ENCODE measurements at places on chromosomes 7 and 10.

- DNase-seq, result no peak
Measured at GRCh38 chr7:127474457-127474856, 81.9 kb upstream of the ZNF800 start.

- DNase-seq, result no peak
Measured at GRCh38 chr7:101265622-101266516, 21.0 kb upstream of the FIS1 start.

DNA sequence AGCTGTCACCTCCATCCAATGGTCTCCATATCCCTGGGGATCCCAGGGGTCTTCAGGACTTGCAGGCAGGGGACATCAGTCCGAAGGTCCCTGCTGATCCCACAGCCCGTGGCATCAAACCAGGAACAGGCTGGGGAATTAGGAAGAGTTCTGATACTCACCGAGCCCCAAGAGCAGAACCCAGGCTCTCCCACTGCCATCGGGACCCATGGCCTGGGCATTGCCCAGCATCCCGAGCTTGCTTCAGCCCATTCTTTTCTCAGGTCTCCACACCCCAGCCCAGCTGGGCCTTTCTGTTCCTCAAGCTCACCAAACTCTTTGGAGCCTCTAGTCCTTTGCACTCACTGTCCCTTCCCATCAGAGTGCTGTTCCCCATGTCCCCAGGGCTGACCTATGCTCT, 280.9 kb downstream of the GRID1 start:
- no peak for DNase-seq

DNA sequence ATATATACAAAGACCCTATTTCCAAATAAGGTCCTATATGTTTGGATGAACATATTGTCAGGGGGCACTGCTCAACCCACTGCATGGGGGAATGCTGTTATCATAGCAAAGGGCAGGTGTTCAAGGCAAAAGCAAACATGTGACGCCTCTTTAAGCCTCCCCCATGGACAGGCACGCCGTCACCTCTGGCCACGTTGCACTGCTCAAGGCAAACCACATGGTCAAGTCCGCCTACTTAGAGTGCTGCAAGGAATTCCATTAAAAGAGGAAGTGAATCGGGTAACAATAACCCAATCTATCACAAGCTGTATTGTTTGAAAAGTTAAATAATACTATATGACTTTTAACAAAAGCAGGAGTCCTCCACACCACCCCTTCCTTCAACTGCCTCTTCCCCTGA, 8.8 kb upstream of the CALD1 start:
- DNase-seq, result no peak

- no peak for DNase-seq
Measured at GRCh38 chr10:61983255-61983654, 81.8 kb downstream of the ARID5B start.

DNA sequence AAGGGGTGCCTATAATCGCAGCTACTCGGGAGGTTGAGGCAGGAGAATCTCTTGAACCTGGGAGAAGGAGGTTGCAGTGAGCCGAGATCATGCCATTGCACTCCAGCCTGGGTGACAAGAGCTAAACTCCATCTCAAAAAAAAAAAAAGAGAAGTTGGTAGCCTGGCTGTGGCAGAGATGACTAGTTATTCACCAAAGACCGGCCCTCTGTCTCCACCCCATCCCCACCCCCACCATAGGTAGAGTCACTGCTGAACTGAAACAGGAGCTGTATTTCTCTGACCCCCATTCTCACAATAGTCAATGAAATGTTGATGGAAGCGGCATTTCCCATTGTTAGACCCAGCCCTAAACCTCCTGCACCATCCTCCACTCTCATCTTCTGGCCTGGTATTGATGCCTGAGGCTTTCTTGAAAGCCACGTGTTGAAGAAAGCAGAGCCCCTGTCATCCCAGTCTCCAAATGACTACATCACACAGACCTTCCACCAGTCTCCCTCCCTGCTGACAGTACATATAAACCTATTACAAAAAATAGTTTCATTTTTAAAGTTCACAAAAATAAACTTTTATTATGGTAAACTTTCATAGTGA, 9.4 kb upstream of the PIK3CG start:
- DNase-seq, result no peak

DNA sequence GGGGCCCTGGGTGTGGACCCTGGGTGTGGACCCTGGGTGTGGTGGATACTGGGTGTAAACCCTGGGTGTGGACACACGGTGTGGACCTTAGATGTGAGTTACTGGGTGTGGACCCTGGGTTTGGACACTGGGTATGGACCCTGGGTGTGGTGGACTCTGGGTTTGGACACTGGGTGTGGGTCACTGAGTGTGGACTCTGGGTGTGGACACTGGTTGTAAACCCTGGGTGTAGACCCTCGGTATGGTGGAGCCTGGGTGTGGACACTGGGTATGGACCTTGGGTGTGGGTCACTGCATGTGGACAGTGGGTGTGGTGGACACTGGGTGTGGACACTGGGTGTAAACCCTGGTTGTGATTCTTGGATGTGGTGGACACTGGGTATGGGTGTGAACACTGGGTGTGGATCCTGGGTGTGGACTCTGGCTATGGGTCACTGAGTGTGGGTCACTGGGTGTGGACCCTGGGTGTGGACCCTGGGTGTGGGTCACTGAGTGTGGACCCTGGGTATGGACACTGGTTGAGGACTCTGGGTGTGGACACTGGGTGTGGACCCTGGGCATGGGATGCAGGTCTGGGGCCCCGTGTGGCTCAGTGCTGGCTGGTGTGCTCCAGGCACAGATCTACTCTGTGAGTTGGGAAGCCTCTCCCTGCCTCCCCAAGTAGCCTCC, 356.2 kb downstream of the GLRX3 start:
- no peak for DNase-seq

GRCh38 chr7:41886262-41886900, 183.5 kb upstream of the INHBA start:
- DNase-seq, result no peak

DNA sequence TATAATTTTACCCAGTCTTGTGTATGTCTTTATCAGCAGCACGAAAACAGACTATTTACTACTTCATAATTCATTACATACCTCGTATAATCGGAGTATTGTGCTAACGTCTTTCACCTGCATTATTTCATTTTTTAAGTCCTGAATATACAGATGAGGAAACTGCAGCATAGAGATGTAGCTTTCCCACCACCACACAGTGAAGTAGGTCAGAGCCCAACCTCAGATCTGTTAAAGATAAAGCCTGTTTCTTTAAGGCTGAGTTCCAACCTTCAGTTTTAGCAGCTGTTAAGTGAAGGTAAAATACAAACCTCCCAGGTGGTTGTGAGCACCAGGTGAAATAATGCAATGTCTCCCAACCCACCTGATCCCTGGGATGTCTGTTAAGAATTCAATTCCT, 2.0 kb upstream of the ADAM12 start:
- DNase-seq, result no peak

DNA sequence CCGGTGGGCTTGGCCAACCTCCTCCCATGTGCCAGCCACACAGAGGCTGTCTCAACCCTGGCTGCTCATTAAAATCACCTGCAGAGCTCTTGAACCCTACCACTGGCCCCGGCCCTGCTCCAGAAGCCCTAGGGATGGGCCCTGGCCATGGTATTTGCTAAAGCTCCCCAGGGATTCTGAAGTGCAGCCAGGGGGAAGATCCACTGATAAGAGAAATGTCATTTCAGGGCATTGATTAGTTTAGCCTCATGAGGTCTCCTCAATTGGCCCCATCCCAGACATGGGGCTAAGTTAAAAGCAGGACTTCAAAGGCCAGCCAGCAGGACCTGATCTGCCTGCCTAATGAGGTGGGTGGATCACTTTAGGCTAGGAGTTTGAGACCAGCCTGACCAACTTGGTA, 65.2 kb downstream of the ABRAXAS2 start:
- no peak for DNase-seq

GRCh38 chr7:150972023-150972468, 6.1 kb downstream of the KCNH2 start:
- DNase-seq, result no peak

DNA sequence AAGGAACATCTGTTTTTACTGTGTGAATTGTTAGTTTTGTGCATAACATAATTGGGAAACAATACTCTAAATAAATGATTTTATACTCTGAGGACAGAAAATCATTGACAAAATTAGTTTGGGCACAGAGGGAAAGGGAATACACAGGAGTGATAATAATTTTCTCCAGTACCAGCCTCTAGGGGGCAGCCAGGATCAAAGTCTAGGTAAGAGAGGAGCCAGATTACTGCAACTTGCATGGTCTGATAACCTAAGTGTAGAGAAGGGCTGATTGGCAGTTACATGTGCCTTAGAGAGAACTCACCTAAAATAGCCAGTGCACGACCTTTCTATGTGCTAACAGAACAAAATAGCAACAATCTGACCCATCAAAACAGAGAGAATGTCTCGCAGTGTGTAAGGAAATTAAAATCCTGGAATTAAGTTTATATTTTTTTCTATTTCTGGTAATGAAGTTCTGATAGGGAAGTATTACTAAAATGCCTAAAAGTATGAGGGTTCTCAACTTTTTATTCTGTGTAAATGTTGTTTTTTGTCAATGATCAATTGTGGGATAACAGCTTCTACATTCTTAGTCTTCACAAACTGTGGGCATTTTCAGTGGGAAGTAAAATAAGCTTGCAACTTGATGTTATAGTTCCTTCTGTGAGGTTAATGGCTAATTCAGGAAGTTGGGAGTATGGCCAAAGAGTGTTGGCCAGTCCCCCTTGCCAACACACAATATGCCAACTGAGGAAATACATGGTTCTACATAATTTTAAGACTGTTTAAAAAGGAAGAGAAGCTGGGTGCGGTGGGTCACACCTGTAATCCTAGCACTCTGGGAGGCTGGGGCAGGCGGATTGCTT, 66.4 kb downstream of the EXOC6 start:
- DNase-seq, result peak; percentile 9

GRCh38 chr7:43653466-43653865, 70.6 kb downstream of the STK17A start:
- DNase-seq, result no peak

- no peak for DNase-seq
Measured at GRCh38 chr7:77253151-77253550, 53.5 kb upstream of the FGL2 start.

GRCh38 chr7:36280840-36281812, 108.5 kb upstream of the ANLN start:
- no peak for DNase-seq

- no peak for DNase-seq
Measured at GRCh38 chr10:119408969-119409371, 133.5 kb downstream of the RGS10 start.

GRCh38 chr7:79051915-79052314, 401.6 kb downstream of the MAGI2 start:
- DNase-seq, result no peak

DNA sequence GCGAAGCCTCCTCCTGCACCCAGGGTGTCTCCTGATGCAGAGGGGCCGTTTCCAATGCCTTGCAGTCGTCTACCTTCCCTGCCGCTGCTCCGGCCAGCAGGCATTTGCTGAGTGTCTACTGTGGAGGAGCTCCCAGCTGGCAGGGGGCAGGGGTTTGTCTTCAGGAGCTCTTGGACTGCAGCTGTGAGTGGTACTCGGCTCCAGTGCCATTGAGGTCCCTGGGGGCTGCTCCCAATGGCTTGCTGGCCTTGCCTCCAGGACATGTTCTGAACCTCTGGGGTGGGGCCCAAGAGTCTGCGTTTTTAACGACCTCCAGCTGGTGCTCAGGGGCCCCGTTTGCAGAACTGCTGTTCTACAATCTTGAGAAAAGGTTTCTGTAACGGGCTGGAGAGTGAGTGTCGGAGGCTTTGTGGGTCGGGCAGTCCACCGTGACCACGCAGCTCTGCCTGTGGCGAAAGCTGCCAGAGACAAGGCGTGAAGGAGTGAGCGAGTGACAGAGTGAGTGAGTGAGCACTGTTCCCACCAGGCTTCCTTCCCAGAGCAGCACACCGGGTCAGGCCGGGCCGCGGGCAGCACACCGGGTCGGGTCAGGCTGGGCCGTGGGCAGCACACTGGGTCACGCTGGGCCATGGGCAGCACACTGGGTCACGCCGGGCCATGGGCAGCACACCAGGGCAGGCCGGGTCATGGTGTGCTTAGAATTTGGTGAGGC, 520.2 kb downstream of the PTPRN2 start:
- DNase-seq, result no peak

DNA sequence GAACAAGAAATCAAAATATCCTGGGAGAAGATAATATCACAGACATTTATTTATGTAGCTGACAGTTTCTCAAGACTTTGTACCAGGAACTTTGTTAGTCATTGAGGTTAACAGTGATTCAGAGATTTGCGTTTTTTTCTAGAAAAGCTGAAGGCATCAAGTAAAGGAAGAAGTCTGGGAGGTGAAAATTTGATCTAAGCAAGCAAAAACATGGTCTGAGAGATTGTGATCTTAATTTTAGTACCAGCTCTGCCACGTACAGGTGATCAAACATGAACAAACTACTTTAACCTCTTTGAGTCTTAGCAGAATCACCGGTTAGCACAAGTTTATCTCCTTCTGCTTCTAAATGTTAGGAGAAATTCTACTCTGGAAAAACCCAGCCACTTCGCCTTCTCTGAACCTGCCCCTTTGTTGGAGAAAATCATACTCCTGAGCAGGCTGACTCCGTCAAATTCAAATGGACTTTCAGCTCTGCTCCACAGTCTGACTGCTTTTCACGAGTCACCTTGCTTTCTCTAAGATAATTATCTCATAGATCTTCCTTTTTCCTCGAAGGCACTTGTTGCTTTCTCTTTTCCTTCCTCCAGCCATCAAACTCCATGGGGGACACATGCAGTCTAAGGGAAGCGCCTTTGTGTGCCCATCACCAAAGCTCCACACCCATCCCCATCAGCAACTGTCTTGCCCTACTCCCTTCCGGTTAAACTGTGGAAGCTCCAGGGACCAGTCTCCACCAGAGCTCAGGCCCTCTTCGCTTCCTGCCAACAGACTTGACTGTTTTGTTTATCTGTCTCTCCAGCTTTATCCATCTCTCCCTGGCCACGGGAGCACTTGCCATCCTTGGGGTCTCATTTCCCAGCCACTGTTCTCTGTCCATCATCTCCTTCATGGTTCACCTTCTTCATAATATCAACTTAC, 86.3 kb downstream of the PRKCQ start:
- DNase-seq, result no peak

DNA sequence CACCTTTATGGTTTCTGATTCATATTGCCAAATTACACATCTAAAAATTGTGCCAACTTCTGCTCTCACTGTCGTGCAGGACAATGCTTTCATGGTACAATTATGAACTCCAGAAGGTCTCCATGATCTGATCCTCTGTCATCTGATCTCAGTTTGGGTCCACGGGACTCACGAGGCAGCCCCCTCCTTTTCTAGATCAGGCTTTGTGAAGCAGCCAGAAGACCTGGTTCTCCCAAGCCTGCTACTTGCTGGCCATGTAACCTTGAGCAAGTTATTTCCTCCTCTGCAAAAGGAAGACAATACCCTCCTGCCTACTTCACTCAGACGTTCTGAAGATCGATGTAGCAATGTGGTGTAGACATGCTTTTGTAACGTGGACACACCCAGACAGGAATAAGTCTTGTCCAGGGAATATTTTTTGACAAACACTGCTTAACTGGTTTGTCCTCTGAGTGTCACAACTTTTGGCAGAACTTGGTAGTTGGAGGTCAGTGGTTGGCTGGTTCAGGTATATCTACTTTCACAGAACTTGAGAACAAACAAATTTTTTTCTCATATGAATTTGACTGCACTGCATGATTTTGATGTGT, 19.6 kb downstream of the CALML3 start:
- DNase-seq, result no peak

- peak; percentile 32 for DNase-seq
Measured at GRCh38 chr10:6239213-6239991, 36.7 kb downstream of the PFKFB3 start.

- no peak for DNase-seq
Measured at GRCh38 chr10:129564923-129565322, 97.9 kb downstream of the MGMT start.
